GM19239 (cell line): ENCODE measurements at places on chromosomes 12 and 14.

- no peak for DNase-seq
Measured at GRCh38 chr12:3520711-3521110, 29.7 kb downstream of the PRMT8 start.

GRCh38 chr14:90815822-90816662, at the start of gene TTC7B:
Gene TTC7B (minus strand): TSS chr14:90816430. CDS start chr14:90816295, 135 bp downstream.
- peak; percentile 90 for DNase-seq

DNA sequence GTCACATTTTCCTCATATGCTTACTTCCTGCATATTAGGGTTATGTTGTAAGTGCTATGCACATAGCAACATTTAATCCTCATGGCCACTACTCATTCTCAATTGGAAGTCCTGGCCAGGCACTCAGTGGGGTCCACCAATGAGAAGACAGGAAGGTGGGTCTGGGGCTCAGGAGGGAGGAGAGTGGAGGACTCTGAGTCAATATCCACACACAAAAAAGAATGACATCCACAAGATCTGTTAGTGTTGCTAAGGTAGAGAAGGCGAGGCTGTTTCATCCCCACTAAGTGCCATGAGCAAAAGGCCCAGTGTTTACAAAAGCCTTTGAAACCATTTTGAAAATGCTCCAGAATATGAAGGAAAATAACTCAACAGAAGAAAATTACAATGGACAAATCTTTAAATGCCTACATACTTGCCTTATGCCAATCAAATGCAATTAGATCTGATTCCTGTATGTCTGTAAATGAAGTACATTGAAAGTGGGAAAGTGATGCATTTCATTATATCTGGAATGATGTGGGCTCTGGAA, 53.9 kb downstream of the EID3 start:
- DNase-seq, result no peak

- no peak for DNase-seq
Measured at GRCh38 chr14:36973806-36974442, 198.5 kb downstream of the SLC25A21 start.

GRCh38 chr12:18723752-18724151, 14.1 kb downstream of the PLCZ1 start:
- DNase-seq, result no peak

- no peak for DNase-seq
Measured at GRCh38 chr12:49046129-49046895, 14.3 kb downstream of the KMT2D start.

DNA sequence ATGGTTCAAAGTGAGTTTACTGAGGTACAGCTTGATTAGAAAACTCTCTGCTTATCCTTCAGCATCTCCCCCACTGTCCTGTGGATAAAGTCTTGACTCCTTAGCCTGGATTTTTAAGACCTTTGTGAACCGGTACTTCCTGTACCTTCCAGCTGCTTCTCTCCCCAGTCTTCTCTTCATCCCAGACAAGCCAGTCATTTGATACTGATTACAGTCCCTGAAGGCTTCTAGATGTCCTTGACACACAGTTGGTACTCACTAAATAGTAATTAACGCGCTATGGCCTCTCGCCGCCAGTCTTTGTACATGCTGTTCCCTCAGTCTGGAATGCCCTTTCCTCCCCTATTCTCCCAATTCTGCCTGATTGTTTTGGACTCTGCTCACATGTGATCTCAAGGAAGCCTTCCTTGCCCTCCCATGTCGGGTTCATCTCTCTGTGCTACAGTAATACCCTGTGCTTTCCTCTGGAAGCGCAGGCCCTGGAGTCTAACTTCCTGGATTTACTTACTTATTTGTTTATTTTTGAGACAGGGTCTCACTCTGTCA, 50.6 kb upstream of the PTGR2 start:
- DNase-seq, result no peak

- no peak for DNase-seq
Measured at GRCh38 chr14:55348766-55349453, 62.7 kb downstream of the ATG14 start.
